Activated naive CD4-positive, alpha-beta T cell treated with anti-CD3 and anti-CD28 coated beads for 36 hours (primary cell): ENCODE measurements at places on chromosomes 2 and 18.

DNA sequence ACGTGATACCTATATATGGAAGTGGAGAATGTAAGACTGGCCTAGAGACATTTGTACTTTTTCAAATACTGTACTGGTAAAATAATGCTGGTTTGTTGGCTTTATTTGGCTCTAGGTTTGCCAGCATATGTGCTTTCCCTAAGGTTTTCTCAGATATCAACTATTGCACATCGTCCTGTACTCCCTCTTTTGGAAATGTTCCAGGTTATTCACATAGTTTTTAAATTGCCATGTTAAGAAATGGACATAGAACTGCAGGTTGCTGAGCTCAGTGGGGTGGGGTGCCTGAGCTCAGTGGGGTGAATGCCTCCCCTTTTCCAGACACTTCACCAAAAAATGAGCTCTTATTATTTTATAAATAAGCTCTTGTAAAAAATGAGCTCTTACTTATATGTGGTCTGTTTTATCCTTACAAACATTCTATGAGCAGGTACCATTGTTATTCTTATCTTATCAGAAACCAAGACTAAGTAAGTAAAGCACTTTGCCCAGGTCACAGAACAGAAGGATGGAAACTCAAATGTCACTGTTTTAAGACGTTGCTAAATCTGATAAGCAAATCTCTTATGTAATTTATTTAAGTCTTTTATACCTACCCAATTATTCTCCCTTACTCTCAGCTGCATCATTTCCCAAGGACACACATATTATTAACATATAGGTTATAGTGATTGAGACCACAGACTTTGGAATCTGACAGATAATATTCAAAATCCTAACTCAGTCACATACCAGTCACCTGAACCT is 99.0 kb downstream of the CPS1 start:
- no peak for DNase-seq

DNA sequence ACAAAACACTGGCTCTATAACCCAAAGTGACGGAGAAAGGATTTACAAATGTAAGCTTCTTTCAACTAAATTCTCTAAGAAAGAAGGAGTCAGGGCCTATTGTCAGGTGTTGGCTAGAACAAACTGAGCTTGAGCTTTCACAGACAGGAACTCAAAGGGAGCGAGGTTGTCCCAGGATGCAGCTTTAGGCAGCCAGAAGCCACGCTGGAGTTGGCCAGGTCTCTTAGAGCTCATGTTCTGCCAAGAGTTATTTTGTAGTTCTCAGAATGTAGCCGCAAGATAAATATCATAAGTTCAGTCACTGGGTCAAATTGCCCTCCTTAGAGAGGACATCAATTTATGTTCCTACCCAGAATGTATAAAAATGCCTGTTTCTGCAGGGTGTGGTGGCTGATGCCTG is 54.1 kb upstream of the GREB1L start:
- no peak for DNase-seq

DNA sequence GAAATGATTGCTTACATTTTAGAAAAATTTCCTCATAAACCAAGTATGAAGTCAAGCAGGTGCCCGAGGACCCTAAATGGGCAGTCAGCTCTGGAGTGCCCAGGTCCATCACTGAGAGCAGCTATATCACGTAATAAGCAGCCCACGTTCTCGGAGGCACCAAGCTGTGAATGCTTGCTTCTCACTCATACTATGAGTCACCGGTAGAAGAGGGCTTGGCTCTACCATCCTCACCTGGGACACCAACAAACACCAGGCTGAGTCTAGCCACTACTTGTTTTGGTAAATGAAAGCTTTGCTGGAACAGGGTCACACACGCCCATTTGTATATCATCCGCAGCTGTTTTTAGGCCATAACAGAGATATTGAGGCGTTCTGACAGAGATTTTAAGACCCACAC is 207.5 kb downstream of the SEPTIN10 start:
- DNase-seq = no peak

DNA sequence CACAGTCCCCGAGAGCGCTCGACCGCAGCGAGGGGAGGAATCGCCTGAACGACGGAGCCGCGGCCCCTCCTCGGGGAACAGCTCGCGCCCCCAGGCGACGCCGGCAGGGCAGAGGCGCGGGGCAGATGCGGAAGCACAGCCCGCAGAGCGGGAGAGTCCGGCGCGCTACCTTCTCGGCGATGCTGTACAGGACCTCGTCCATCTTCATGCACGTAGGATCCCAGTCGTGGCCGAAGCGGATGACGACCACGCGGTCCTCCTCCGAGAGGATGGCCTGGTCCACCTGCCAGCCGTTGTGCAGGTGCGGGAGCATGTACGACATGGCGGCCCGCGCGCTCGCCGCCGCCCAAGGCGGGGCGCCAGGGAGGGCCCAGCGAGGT is 302 bp downstream of the TXNL4A start:
- peak; percentile 70 for DNase-seq

GRCh38 chr18:14174706-14175085 is 42.5 kb upstream of the ZNF519 start:
- DNase-seq = no peak

GRCh38 chr2:239315308-239315707 is 85.5 kb downstream of the HDAC4 start:
- no peak for DNase-seq

- no peak for DNase-seq
These were observed 170.8 kb downstream of the SUCLG1 start for GRCh38 chr2:84288293-84288692.

DNA sequence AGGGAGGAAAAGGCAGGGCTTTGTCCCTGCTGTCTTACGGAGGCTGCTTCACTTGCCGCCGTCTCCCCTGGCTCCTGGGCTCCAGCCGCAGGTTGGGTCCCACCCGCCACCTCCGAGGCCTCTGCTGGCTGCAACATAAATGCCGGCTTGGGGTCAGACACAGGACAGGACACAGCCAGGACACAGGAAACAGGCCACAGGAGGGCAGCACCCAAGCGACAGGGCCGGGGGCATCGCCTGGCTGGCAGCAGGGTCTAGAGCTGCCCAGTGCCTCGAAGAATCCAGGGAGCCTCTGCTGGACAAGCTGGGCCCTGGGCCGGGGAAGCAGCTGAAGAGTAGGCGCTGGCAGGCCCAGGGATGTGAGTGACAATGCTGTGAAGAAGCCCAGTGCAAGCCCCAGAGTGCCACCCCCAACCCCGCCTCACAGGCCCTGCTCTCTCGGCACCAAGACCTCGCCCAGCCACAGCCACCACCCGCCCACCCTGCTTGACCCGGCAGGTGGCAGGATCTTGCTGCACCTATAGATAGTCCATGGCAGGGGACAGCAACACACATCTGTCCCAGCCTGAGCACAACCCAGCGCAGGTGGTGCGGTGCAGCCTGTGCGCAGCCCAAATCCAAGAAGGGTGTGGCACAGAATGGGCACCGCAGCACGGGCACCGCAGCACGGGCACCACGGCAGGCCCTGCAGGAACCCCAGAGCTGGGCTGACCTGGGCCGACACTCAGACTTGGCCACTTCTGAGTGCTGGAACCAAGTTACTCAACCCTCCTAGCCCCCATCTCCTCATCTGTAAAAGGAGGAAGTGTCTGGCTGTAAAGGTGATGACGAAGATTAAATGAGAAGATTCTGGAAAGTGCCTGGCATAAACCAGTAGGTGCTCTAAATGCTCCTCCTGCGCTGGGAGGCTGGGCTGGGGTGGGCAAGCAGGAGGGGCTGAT is 55.6 kb downstream of the BIN1 start:
- DNase-seq = no peak

GRCh38 chr2:127485051-127485693 is 41.1 kb downstream of the IWS1 start:
- no peak for DNase-seq

GRCh38 chr18:63315131-63315662 is 4.4 kb downstream of the BCL2 start:
- DNase-seq = no peak

DNA sequence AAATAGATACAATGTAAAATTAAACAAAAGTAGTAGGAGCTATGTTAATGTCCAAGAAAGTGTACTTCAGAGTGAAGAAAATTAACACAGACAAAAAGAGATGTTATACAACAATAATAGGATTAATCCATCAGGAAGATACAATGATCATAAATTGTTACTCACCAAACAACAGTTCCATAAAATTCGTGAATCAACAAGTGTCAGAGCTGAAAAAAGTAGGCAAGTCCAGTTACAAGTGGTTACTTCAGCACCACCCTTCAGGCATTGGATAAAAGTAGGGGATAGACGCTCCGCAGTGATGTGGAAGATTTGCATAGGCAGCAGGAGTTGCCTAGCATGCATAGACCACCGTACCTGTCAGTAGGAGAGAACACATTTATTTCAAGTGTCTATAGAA is 77.8 kb downstream of the ATP9B start:
- DNase-seq = no peak

- no peak for DNase-seq
These were observed 114.7 kb downstream of the DHRS9 start for GRCh38 chr2:169184074-169184473.

DNA sequence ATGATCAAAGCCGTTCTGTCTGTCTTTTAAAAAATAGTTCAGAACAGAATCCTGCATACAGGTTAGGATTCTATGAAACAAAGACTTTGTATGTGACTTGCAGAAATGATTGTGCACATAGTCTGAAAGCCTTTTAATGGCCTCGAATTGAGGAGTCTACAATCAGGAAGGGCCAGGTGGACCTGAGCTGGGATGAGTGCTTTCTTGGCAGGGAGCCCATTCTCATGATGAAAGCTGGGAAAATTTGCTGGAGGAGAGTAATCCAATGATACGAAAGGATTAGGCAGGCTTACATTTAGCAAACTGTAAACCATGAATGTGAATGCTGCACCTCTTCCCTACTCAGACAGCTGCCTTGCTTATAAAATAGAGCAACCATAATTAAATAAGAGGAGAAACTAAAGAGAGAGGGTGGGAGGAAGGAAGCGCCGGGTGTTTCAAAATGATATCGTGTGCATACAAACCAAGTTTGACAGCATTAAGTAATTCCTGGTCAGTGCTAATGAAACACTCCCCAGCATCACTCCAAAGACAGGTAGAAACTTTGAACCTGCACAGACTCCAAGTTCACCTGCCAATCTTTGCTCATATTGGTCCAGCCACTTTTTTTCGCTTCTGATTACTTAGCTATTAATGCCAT is 23.7 kb upstream of the CXCR4 start:
- no peak for DNase-seq

GRCh38 chr2:239973386-239973785 is 51.8 kb downstream of the NDUFA10 start:
- no peak for DNase-seq

DNA sequence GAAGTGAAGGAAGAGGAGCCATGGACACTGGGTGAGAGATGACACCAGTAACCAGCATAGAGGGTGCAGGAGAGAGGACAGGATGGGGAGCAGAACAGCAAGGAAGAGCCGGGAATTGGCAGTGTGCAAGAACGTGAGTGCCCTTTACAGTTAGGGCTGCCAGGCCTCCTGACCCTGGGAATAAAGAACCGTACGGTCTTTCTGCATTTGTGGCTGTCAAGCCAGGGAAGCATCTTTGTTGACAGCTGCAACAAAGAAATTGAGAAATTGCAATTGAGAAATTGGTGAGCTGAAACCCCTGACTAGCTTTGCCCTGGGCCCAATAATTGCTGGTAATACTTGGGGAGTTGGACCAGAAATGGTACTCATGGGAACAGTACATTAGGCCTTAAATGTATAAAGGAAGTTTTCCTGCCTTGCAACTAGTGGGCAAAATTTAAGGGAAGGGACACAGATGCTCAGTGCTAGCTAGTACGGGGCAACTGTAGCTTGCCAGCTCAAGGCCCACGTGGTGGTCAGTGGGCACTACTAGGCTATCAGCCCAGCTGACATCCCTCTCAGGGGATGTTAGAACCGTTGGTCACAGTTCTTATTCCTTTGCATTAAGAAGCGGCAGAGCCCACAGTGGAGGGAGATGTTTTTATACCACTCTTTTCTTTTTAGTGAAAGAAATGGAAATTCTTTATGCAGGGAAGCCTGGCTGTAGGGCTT is 56.6 kb downstream of the KCTD18 start:
- no peak for DNase-seq

DNA sequence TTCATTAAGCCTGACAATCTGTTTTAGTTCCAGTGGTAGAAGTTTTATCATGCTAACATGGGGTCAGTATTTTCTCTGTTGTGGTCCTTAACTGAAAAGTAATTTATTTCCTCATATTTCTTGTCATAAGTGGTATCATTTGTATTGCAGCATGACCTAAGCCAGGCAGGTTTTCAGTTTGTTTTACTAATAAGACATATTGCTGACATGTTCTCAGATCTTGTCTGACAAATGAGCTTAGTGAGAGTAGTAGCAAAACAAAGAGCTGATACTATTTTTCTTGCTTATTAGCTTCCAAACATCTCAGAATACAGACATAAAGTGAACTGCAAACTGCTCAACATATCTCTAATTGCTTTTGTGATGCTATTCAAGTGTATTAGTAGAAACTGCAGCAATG is 293.6 kb downstream of the DSEL start:
- no peak for DNase-seq

DNA sequence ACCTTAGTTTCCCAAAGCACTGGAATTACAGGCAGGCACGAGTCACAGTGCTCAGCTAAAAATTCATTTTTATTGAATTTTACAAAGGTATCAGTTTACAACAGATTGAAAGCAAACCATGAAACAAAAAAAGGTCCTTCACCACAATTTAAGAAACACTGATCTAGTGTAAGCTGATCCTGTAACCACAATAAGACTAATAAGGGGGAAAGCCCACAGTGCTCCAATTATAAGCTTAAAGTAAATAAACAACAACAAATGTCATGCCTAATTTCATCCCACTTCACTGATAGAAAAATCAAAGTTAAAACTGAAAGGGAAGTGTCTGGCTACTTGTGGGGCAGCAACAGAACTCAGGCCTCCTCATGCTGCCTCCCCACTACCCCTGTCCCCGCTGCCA is 49.2 kb downstream of the ICA1L start:
- no peak for DNase-seq

GRCh38 chr18:47427923-47428637 is 176.6 kb upstream of the SKOR2 start:
- DNase-seq = no peak

DNA sequence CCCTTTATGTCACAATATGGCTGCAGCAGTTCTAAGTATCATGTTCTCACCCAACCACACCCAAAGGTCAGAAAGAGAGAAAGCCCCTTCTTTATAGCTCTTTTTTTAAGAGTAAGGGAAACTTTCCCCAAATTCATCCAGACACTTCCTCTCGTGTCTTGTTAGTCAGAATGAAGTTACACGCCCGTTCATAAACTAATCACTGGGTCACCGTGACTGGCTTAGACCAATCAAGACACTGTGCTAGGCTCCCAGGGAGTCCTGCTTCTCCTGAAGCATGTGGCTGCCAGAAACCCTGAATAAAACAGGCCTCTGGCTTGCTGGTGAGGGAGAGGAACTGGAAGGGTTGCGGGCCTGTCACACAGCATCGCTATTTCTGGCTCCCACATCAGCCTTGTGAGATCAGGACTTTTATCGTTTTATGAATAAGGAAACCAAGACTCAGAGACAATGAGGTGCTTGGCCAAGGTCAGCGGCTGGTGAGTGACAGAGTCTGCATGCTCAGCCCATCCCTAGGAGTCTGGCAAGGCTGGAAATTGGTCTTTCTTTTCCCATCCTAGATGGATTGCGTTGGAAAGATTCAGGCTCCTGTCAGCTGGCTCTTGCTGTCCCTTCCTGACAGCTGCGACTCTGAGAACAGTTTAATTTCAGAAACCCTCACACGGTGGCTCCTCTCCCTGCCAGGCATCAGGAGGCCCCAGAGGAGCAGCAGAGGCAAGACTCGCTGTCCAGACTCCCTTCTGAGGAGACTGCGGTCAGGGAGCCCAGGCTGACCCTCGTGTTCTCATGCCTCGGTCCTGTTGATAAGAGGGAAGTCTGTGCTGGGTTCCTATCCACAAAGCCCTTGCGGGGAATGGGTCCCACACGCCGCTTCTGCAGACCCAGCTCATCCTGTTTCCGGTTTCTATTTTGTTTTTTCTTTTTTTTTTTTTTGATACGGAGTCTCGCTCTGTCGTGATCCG is 104.5 kb upstream of the TAF1B start:
- peak; percentile 70 for DNase-seq
